ENCODE measurements at places on chromosomes 5 and 9. TPM values are rescaled to one million over a fixed set of nuclear protein-coding genes. Genes with fewer than 3 reads are reported as not detected.
A peak's percentile ranks its signal among the peaks of the same experiment; 100 is the strongest.

The CDH10 gene
- not detected for total RNA-seq

DNA sequence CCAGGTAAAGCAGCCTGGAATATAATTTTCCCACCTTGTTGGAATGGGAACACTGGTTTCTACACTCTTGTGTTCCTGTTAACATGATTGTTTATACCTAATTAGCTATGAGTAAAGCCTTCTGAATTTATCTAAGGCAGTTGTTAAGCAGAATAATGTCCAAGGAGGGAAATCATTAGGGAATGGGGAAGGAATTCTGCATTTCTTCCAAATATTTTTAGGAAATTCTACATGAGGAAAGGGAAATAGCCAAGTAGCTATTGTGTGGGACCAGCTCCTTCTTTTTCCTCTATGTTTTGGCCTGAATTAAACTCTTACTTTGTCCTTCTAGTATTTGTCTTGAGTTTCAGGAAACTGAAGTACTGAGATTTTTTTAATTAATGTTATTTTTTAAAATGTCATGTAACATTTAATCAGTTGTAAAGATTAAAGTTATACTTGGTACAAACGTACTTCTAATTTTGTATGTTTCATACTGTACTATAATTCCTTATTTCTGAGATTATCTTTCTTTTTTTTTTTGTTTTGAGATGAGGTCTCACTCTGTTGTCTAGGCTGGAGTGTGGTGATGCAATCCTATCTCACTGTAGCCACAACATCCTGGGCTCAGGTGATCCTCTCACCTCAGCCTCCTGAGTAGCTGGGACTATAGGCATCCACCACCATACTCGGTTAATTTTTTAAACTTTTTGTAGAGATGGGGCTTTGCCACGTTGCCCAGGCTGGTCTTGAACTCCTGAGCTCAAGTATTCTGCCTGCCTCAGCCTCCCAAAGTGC is 28.5 kb downstream of the ANKDD1B start:
- no peaks in the 10 kb centered on the region for H3K36me3 ChIP-seq
- H3K27ac ChIP-seq = no peak overlapping the region
- H3K4me3 ChIP-seq = no peak overlapping the region
- no peak for DNase-seq
- H3K4me1 ChIP-seq = no peaks in the 10 kb centered on the region

The SPATA31A5 gene
- total RNA-seq = not detected

The GOLPH3 gene
- 23.4 TPM for total RNA-seq

GRCh38 chr5:19837536-19838174 is 150.3 kb downstream of the CDH18 start:
- no peaks in the 10 kb centered on the region for H3K4me1 ChIP-seq
- H3K27ac ChIP-seq = no peak overlapping the region
- no peak for DNase-seq
- H3K4me3 ChIP-seq = no peak overlapping the region
- H3K27me3 ChIP-seq = no peaks in the 10 kb centered on the region

The ORM1 gene
- not detected for total RNA-seq

GRCh38 chr5:91929522-91929817 is 546.4 kb upstream of the ARRDC3 start:
- no peaks in the 10 kb centered on the region for H3K4me1 ChIP-seq
- H3K36me3 ChIP-seq = no peaks in the 10 kb centered on the region
- H3K4me3 ChIP-seq = no peak overlapping the region

DNA sequence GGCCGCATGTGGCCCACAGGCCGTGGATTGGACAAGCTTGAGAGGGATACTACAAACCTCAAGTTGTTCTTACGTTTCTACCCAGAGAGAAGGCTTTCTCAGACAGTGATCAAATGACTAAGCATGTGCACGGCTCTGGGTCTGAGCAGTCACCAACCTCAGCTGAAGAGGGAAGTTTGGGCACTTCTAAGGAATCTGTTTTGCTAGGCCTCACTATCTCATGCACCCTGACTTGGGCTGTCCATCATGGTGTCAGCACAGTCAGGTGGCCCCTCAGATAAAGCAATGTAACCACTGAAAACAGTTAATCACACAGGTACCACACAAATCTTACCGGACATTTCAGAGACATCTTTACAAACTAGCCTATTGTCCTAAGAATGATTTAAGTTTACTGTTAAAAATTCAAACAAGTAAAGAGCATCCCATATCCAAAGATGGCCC is 24.6 kb downstream of the CSF2 start:
- no peaks in the 10 kb centered on the region for H3K27me3 ChIP-seq
- no peak overlapping the region for H3K27ac ChIP-seq
- no peak for DNase-seq
- H3K4me3 ChIP-seq = no peak overlapping the region
- peaks cover 2% of the 10 kb centered on the region for H3K4me1 ChIP-seq

- peaks cover 21% of the 10 kb centered on the region for H3K4me1 ChIP-seq
- no peak overlapping the region for H3K27ac ChIP-seq
- no peaks in the 10 kb centered on the region for H3K27me3 ChIP-seq
- H3K36me3 ChIP-seq = peaks cover 7% of the 10 kb centered on the region
- no peak overlapping the region for H3K4me3 ChIP-seq
- no peak for DNase-seq
Observed at GRCh38 chr5:171913987-171914273, 92.5 kb downstream of the FBXW11 start.

- H3K27me3 ChIP-seq = no peaks in the 10 kb centered on the region
- H3K36me3 ChIP-seq = no peaks in the 10 kb centered on the region
- H3K27ac ChIP-seq = no peak overlapping the region
- DNase-seq = no peak
- no peaks in the 10 kb centered on the region for H3K4me1 ChIP-seq
Observed at GRCh38 chr5:98750693-98751092, 22.8 kb upstream of the RGMB start.

The CDC25C gene
- not detected for total RNA-seq

DNA sequence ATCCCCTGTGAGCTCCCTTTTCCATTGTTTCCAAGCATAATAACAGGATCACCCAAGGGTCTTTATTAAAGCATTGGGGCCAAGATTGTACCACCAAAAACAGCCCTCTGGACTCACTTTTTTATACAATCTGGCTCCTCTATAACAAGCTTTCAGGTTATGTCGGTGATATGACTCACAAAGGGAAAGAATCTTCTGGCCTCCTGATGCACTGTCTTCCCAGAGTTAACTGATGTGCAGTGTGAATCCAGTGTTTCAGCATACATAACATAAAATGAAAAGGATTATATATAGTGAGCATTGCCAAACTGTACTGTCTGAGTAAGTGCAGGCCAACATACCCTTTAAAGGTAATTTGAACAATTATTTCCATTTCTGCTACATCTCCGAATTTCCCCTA is 33.9 kb upstream of the MAN2A1 start:
- H3K4me3 ChIP-seq = no peak overlapping the region
- no peaks in the 10 kb centered on the region for H3K4me1 ChIP-seq
- no peak overlapping the region for H3K27ac ChIP-seq
- no peaks in the 10 kb centered on the region for H3K36me3 ChIP-seq

The AHRR gene
- total RNA-seq = 1.5 TPM

The FOXD4L5 gene
- 0.20 TPM for total RNA-seq

- H3K4me3 ChIP-seq = peak within 1 kb of the TSS; percentile 70
- H3K4me1 ChIP-seq = no peaks in the 10 kb centered on the region
Observed at GRCh38 chr9:109779711-109780452, at the start of gene PALM2AKAP2. Gene PALM2AKAP2, plus strand, starts transcription at chr9:109780198. Its CDS starts 291 bp downstream, at chr9:109780489.

GRCh38 chr9:2024888-2025782 is 10.0 kb downstream of the SMARCA2 start:
- H3K27me3 ChIP-seq = no peaks in the 10 kb centered on the region
- H3K4me1 ChIP-seq = peaks cover 89% of the 10 kb centered on the region
- H3K36me3 ChIP-seq = no peaks in the 10 kb centered on the region
- H3K4me3 ChIP-seq = no peak overlapping the region
- peak overlapping the region; percentile 14 for H3K27ac ChIP-seq

- H3K27me3 ChIP-seq = no peaks in the 10 kb centered on the region
- H3K27ac ChIP-seq = no peak overlapping the region
- H3K36me3 ChIP-seq = no peaks in the 10 kb centered on the region
- DNase-seq = no peak
- H3K4me1 ChIP-seq = peaks cover 9% of the 10 kb centered on the region
Observed at GRCh38 chr5:82341325-82341724, 63.2 kb upstream of the RPS23 start.

- no peaks in the 10 kb centered on the region for H3K27me3 ChIP-seq
- peaks cover 49% of the 10 kb centered on the region for H3K4me1 ChIP-seq
- peak overlapping the region; percentile 85 for H3K27ac ChIP-seq
Observed at GRCh38 chr5:115455301-115455707, 89.3 kb downstream of the FEM1C start.

DNA sequence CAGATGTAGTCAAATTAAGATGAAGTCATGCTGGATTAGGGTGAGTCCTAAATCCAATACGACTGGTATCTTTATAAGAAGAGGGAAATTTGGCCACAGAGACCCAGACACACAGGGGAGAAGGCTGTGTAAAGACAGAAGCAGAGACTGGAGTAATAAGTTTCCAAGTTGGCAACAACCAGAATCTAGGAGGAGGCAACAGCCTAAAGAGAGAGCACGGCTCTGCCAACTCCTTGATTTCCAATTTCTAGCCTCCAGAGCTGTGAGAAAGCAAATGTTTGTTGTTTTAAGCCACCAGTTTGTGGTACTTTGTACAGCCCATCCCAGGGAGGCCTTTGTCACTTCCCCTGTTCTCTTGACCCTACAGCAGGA is 74.4 kb downstream of the ATG10 start:
- no peaks in the 10 kb centered on the region for H3K4me1 ChIP-seq
- H3K27ac ChIP-seq = no peak overlapping the region
- H3K27me3 ChIP-seq = no peaks in the 10 kb centered on the region
- no peak for DNase-seq

The NR5A1 gene
- not detected for total RNA-seq

The SLC1A3 gene
- total RNA-seq = 23.5 TPM

All from psoas muscle (tissue), 8 donors.